Retinal pigment epithelial cell (primary cell): ENCODE measurements at places on chromosomes 7 and 10.
A peak's percentile ranks its signal among the peaks of the same experiment; 100 is the strongest.

DNA sequence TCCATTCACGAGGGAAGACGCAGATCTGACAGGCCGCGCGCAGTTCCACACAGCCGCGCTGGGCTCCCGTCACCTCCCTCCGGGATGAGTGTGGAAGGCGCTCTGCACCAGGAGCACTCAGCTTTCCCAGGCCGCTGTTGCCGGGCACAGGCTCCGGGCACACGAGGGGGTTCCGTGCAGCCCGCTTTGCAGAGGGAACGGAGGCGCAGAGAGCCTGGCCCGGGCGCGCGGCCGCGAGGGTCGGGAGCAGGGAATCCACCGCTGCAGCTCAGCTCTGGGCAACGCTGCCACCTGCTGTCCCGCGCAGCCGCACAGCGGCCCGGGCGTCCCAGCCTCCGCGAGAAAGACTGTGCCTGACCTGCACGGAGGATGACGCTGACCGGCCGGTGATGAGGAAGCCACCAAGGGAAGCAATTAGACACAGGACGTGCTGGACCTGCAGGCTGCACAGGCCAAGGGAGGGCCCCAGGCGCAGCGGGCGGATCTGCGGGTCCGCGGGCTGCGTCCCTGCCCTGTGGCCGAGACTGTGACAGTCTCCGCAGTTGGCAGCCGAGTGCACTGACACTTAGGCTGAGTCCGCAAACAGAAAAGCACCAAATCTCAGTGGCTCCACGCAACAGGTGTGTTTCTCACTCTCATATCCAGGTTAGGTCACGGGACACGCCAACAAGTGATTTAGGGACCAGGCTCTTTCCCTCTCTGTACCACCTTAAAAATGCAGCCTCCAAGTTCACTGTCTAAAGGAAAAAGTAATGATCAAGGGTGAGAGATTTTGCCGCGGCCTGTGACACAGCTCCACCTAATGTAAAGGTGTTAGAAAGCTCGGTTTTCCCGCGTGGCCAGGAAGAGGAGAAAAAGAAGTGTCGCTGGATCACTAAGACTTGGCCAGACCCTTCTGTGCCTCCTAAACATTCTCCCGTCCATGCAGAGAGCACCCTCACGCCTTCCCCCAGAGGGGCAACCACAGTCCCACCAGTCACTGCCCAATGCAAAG is 94.5 kb downstream of the SEC61G start:
- DNase-seq = peak; percentile 5

DNA sequence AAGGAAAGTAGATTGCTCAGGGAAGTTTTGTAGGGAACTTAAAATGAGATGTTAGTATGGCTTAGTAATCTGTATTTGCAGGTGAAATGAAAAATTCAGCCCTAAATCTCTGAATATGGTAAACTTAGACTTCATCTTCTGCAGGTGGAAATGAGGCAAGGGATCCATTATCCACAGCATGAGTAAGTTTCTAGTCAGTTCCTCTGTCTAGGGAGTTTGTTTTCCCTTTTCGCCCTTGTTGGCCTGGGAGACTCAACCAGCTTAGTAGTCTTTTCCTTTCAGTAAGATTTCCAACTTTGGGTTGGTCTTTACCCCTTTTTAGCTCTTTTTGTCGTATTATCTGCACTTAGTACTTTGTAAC is 65.6 kb downstream of the ZEB1 start:
- DNase-seq = no peak

DNA sequence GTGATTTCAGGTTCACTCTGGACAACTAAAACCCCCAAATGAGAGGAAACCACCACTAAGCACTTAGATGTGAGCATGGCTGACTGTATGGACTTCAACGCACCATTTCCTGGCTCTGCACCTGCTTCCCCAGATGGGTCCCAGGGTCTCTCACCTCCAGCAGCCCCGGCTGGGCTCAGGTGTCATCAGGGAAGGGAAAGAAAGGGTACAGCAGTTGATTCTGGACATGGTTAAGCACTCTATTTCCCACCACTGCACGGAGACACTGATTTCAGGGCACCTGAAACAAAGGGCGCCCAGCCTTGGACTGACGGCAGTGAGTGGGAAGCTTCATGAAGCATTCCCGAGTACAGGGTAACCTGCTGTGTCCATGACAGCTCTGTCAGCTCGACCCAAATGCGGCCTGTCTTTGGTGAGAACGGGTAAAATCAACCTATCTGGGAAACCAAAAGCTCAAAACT is 19.0 kb downstream of the FAM53B start:
- no peak for DNase-seq

DNA sequence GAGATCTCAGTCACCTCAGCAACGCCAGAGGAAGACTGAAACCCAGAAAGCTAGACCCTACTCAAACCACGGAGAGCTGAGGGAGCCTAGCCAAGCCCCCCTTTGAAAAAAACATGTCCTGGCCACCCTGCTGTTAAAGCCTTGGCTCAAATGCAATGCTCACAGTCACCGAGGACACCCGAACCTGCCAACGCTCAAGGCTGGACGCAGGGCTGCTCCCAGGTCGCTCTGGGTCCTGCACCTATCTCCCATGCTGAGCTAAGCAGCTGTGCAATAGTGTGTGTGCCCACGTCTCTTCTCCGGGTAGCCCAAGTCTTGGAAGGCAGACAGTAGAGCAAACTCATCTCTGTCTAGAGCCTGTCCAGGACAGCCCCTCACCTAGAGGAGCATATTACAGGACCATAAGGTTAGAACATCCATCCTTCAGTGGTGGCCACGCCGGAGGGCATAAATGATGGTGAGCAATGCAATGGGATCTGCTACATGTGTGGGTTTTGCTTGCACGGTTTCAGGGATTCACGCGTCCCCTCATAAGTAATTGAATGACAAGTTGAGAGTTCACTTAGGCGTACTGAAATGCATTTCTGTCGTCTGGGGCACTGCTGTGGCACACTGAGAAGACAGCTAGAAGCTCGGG is 94.2 kb upstream of the DDC start:
- no peak for DNase-seq

GRCh38 chr7:135143885-135144668 is 3.8 kb upstream of the TMEM140 start:
- no peak for DNase-seq

DNA sequence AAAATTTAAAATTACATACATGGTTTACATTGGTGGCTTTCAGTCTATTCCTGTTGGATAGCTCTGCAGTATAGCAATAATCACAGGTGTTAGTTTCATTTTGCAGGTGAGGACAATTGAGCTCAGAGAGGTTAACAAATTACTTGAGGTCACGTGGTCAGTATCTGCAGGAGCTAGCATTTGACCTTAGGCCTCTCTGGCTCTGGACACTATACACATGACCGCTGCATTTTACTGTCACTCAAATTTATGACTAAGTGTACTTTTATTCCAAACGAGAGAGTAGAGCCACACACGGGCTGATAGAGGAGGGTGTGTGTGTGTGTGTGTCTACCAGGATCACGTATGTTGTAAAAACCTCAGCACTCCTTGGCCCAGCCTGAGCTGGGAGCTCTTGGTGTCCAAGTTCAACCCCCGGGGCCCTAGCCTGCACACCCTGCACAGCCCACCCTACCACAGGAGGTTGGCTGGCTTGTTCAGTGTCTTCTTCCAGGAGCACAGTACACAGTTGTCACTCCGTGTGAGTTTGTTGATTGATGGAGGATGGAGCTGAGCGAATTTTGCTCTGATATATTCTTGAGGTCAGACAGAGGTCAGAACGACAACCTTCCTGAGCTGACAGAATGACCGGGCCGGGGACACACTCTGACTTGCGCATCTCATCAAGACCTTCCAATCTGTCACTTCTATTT is 272.7 kb downstream of the GFRA1 start:
- no peak for DNase-seq

GRCh38 chr7:84069033-84069432 is 125.6 kb downstream of the SEMA3A start:
- DNase-seq = no peak

- no peak for DNase-seq
Measured at GRCh38 chr7:108038986-108039385, 36.0 kb upstream of the LAMB1 start.

DNA sequence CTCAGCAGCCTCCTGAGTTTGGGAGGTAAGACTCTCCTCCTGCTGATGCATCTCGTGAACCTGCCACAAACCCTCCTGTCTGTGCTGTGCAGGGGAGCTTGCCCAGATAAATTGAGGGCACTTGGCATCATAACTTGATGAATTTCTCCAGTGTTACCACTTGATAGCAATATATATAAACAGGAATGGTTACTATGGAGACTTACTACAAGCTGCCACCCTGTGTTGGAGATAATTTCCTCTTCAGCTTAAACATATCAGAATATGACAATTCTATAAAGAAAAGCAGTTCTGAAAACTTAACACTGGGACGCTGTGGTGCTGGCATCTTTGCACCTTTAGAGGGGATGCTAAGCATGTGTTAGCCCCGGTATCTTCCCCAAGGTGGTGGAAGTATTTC is 14.9 kb downstream of the PFKFB3 start:
- DNase-seq = no peak

DNA sequence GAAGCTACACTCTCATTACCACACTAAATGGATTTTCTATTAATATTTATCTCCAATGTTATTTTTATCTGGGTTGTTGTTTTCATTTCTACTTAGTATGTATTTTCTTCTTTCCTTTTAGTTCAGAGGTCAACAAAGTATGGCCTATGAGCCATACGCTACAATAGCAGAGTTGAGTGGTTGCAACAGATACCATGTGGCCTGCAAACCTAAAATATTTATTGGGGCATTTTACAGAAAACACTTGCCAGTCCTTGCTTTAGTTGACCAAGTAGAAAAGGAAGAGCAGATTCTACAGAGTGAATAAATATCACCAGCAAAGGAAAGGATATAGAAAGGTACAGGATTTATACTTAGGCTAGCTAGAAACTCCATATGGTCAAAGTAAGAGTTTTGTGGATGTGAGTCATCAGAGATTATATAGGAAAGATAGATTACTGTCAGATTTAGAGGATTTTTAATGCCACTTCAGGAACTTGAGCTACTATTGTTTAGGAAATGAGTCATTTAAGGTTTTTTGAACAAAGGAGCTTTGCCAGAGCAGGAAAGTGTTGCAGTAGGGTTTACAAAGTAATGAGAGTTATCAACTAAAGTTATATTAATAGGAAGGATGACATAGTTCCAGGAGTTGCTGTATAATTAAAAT is 323.3 kb upstream of the KAT6B start:
- peak; percentile 55 for DNase-seq

DNA sequence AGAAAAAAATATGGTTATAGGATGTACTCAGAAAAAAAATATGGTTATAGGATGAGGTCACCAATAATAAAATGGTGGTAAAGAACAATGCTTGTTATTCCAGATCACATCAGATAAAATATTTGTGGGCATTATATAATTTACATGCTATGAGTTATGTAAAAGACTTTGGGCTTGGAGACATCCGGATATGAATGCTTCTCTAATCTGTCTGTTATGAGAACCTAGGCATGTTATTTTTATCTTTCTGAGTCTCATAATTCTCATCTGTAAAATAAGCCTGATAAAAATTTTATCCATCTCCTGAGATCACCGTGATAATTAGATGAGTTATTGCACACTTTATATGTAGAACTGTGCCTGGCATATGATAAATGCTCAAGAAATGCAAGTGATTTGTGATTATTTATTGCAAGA is 37.8 kb downstream of the DKK1 start:
- DNase-seq = peak; percentile 37

- peak; percentile 89 for DNase-seq
Measured at GRCh38 chr7:74272305-74273038, 16.7 kb upstream of the CLIP2 start.

- no peak for DNase-seq
Measured at GRCh38 chr10:124384172-124384571, 34.6 kb downstream of the OAT start.

GRCh38 chr7:14385074-14385473 is 395.6 kb upstream of the ETV1 start:
- DNase-seq = no peak

DNA sequence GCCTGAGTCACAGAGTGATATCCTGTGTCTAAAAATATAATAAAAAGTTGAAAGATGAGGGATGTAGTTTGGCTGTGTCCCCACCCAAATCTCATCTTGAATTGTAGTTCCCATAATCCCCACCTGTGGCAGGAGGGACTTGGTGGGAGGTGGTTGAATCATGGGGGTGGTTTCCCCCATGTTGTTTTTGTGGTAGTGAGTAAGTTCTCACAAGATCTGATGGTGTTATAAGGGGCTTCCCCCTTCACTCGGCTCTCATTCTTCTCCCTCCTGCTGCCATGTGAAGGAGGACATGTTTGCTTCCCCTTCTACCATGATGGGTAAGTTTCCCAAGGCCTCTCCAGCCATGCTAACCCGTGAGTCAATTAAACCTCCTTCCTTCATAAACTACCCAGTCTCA is 25.1 kb upstream of the UBE3C start:
- no peak for DNase-seq

- no peak for DNase-seq
Measured at GRCh38 chr7:115116773-115117715, 195.2 kb downstream of the MDFIC start.

DNA sequence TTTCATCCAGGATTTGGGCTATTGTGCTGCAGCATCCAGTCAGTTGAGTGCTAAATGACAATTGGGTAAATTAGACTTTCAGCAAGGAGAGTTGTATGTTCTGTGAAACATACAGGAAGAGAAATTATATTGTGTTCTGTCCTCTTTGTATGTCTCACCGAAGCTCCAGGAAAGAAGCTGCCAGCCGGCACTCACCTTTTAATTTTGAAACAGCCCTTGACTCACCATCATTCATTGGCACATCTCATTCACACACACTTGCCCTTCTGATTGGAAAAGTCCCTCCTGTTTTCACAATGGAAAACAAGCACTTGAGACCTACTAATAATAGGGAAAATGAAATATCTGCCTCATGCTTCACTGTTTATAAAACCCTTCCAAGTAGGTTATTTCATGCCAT is 495.6 kb downstream of the RPS24 start:
- no peak for DNase-seq

- DNase-seq = no peak
Measured at GRCh38 chr7:51246258-51247245, 70.1 kb downstream of the COBL start.

DNA sequence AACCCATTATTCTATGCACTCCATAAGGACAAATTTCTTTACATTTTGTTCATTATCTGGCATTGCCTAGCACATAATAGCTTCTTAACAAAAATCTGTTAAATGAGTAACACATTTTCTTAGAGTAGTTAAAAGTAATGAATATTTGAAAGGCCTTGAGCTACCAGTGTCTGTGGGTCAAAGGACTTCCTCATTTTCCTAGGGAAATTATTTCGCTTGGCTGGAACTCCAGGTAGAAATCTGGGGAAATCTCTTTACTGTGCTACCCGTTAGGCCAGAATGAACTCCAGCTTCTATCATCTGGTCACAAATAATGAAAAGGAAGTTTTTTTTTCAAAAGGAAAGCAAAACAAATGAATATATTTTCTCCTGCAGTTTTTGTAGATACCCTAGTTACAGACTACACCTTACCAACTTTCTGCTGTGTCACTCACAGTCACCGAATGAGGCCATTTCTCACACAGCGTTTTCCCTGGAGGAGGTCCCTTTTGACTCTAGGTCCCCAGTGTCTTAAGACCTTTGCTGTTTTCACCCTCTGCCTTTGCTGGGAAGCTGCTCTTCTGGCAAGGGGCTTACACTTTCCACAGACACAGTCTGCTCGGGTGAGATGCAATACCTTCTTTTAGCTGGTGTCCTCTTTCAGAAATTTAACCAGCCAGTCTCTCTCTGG is 1.6 kb downstream of the SAMD9L start:
- no peak for DNase-seq

- no peak for DNase-seq
Measured at GRCh38 chr7:47480576-47481538, 101.1 kb downstream of the TNS3 start.
